ENCODE measurements at places on chromosomes 3 and 15.

GRCh38 chr15:64763021-64763420 lies 12.4 kb downstream of the RBPMS2 start:
- no peak for DNase-seq

GRCh38 chr15:52080031-52080430 lies 32.5 kb downstream of the BCL2L10 start:
- no peak for DNase-seq

DNA sequence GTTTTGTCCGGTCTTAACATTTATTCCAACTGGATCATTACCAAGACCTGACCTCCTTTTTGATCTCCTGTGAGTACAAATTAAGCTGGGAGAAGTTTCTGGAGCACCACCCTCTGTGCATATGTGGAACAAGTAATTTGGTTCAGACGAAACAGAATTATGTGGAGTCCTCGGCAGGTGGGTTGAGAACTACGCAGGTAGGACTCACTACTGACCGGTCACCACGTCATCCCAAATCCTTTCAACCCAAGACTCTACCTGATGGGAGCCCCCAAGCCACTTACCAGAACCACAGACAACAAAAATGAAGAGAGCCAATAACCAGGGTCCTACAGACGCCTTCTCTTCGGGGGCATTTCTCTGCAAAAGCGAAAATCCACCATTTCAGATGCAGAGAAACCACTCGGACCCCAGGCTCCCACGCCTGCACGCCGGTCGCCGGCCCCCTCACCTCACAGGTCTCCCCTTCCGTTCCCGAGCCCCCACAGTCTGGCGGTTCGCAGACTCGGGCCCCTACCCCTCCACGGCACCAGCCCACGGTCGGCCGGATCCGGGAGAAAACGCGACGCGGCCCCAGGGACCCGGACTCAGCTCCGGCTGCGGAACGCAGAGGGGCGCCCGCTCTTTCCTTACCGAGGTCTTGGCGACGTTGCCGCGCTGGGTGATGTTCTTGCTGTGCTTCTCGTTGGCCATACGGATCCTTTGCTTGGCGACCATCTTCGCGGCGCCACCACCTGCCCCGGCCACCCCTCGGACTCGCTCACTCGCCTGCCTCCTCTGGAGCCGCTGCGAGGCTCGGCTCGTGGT lies 674 bp downstream of the SERP1 start:
- no peak for DNase-seq

- DNase-seq, result no peak
Measured at GRCh38 chr3:41462103-41462691, 262.9 kb downstream of the CTNNB1 start.

DNA sequence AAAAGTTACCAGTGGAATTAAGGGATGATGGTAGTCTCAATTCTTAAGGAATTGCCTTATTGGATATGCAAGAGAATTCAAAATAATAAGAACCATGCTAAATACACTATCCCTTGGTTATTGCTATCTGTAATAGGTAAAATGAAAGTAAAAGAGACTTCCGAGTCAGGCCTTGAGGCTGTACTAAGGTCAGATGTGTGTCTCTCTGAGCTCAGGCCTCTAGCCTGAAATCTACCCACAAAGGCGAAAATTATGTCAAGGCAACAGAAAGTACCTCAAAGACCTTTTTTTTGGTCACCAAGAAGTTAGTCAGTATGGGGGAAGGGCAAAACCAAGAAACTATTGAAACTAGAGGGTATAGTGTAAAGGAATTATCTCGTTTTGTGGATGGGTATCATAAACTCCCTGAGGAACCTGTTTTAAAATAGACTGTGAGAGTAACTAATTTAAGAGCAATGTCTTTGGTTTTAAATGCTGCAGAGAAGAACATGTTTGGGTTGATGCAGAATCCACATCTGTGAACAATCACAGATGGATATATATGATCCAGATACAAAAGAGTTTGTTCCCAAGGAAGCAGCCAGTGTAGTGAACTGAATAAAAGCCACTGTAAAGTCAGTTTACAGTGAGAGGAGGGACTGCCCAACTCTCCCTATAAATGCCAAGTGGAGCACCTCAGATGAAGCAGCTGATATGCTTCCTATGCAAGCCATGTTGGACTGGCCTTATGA lies 382.3 kb upstream of the SEMA6D start:
- DNase-seq, result no peak

Data from myocyte (in vitro differentiated cells).